ENCODE measurements at places on chromosomes 7 and 10.

- no peak for DNase-seq
Observed at GRCh38 chr7:4203626-4204512, 478.2 kb upstream of the FOXK1 start.

- DNase-seq, result no peak
Observed at GRCh38 chr7:8592167-8592566, 158.8 kb downstream of the NXPH1 start.

- no peak for DNase-seq
Observed at GRCh38 chr7:81691199-81691821, 78.5 kb downstream of the HGF start.

- DNase-seq, result no peak
Observed at GRCh38 chr10:107450056-107450455, 285.6 kb upstream of the SORCS1 start.

GRCh38 chr7:131908714-131909113, 352.3 kb upstream of the PODXL start:
- DNase-seq, result no peak

DNA sequence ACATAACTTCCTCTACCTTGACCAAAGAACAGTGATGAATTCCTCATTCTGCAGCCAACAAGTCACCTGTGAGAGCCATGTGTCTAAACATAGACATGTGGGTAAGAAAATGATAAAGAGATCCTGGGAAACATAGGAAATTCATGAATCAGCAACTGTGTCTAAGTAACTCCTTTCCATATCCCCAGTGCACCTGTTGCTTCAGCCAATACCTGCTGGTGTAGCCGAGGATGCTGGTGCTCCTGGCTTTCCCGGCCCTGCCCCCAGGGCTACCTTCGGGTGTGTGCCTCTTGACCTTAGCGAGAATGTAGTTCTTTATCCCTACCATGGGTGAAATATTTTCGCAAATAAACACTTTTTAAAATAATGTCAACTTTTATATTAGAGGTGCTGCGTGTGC, 114.1 kb downstream of the OR13A1 start:
- DNase-seq, result no peak

DNA sequence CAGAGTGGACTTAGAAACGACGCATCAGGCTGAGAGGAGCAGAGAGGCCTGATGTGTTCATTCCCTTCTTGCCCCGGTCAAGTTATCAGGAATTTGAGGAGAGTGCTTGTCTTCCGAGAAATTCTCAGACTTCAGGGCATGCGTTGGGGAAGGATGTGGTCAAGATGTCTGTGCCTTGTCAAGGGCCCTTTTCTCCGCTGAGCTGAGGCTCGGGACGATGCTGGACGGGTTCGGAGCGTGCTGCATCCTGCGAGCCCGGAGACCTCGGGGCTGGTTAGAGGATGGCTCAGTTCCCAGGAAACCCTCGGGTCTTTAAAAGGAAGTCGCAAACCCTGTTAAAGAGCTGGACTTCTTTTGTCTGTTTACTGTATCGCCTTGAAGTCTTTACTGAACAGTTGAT, 325.4 kb downstream of the ADARB2 start:
- DNase-seq, result no peak

GRCh38 chr10:63614371-63614891, 93.2 kb downstream of the REEP3 start:
- peak; percentile 41 for DNase-seq

DNA sequence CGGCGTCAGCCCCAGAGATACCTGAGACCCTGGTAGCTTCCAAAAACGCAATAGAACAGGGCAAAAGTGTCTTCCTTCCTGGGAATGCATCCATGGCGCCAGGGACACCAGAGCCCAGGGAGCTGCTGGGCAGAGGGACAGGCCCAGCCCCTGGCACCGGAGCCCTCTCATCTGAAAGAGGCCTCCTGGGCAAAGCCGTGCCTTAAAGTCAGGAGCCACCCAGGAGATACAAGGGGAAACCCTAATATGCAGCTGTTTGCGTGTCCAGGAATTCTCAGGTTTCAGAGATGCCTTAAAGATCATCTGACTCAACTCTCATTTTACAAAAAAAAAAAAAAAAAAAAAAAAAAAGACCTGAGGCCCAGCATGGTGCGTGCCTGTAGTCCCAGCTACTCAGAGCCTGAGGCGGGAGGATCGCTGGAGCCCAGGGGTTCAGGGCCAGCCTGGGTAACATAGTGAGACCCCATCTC, 28.0 kb downstream of the NUDT1 start:
- DNase-seq, result no peak

DNA sequence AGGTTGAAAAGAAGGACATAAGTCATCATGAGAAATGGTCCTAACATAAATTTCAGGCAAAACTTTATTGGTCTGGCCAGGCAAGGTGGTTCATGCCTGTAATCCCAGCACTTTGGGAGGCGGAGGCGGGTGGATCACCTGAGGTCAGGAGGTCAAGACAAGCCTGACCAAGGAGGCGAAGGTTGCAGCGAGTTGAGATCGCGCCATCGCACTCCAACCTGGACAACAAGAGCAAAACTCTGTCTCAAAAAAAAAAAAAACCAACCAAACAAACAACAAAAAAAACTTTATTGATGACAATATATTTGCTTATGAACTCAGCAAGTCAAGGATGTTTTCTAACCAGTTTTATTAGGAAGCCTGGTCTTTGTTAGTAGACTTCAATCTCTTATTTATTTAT, 54.6 kb upstream of the ARHGAP21 start:
- DNase-seq, result no peak

- DNase-seq, result no peak
Observed at GRCh38 chr10:92850185-92850584, 1.9 kb downstream of the EXOC6 start.

- DNase-seq, result no peak
Observed at GRCh38 chr10:43225004-43225786, 41.7 kb downstream of the RASGEF1A start.

DNA sequence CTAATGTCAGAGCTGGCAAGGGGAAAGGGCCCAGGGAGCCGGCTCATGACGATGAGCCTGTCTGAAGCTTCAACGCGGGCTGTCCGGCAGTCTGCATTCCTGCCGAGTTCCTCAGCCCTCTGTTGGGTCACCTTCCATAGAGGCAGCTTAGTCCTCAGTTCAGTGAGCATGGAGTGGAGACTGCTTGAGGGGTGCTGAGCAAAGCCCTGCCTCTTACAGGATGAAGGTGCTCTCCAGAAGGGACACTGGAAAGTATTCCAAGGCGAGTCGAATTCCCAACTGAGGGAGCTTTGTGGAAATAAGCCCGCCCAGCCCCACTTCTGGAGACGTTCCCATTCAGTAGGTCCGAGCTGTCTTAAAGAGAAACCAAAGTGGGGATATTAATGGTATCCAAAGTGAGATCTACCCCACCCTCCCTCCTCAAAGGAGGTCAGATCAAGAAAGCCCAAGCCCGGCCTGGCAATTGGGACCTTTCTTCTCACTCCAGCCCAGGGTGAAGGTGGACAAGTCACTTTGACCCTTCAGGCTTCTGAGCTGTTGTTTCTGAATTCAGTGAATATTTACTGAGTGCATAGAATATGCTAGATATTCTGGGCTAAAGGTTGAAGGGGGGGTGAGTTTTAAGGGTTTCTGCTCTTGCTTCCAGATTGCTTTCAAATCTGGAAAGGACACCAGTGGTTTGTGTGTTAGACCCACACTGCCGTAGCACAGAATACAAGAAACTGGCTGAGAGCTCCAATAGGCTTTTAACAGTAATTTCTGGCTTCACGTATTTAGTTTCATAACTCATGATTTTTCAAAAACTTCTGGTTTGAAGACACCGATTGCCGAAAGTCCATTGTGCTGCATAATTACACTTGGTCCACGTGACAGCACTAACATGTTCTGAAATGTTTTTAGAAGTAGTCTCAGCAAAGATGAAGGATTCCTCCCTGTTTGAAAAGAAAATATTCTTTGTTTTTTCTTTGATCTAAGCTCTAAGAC, 3.5 kb downstream of the EGFR start:
- no peak for DNase-seq

- no peak for DNase-seq
Observed at GRCh38 chr10:26746061-26746460, 48.6 kb downstream of the PDSS1 start.

GRCh38 chr7:34846976-34847375, 189.0 kb downstream of the NPSR1 start:
- DNase-seq, result no peak

GRCh38 chr10:16466001-16466400, 29.2 kb downstream of the PTER start:
- DNase-seq, result no peak

DNA sequence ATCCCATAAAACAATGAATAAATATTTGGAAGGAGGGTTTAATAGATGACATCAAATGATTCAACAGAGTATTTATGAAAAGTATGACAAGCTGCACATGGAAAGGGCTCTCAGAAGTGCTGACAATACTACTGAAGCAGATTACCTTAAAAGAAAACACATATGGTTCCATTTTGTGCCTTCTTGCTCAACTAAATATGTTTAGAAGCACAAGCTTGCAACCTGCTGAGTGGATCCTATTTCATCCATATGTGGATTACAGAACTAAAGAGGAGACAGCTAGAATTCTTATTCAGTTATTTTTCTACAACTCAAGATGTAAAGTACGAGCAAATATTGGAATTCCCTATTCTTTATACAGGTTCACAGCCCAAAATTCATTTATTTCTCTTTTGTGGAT, 340.6 kb downstream of the TFEC start:
- no peak for DNase-seq

GRCh38 chr10:22159180-22159579, 58.6 kb downstream of the EBLN1 start:
- no peak for DNase-seq

- no peak for DNase-seq
Observed at GRCh38 chr10:126456632-126457031, 68.4 kb upstream of the ADAM12 start.

DNA sequence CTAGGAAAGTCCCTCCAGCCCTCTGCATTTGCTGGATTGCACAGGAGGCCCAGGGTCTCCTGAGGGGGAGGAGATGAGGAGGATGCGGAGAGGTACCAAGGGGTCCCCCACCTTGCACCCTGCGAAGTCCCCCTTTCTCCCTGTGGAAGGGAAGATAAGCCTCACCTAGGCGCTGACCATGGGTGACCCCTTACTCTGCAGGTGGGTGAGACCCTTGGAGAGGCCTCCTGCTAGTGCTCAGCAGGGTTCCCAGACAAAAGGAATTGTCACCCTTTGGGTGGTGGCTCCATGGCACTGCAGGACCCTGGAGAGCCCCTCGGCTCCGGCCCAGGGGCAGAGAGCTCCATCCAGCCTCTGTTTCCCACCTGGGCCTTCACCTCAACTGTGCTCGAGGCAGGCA, 107.0 kb upstream of the RET start:
- no peak for DNase-seq

GRCh38 chr10:55160655-55161283, 359.7 kb upstream of the PCDH15 start:
- no peak for DNase-seq

DNA sequence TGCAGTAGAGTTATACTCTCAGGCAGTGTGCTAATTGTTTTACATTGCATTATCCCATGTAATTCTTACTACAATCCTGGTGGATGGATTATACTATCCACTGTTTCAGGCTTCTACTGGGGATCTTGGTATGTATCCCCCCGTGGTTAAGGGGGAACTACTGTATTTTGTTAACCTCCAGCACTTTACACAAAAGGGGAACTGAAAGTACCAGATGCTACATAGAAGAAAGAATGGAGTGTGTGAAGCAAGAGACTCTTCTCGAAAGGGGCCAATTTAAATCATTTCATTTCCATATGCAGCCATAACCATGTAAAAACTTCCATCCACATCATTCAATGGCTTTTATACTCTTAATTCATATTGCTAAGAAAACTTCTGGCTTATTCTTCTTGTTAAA, 69.4 kb downstream of the C1GALT1 start:
- peak; percentile 32 for DNase-seq

DNA sequence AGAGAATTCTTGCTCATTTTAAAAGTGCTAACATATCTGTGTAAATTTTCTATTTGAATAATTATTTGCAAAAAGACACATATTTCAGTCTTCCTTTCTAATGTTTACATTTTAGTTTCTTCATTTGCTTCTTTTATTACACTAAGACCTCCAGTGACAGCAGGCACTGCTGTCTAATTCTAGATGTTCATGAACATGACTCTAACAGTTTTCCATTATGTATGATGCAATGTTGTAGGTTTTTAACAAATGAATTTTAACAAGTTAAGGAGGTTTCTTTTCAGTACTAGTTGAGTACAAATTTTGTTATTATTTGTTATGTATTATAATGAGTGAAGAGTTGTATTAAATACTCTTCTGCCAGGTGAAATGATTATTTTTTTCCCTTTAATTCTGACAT, 83.6 kb downstream of the GRB10 start:
- no peak for DNase-seq

DNA sequence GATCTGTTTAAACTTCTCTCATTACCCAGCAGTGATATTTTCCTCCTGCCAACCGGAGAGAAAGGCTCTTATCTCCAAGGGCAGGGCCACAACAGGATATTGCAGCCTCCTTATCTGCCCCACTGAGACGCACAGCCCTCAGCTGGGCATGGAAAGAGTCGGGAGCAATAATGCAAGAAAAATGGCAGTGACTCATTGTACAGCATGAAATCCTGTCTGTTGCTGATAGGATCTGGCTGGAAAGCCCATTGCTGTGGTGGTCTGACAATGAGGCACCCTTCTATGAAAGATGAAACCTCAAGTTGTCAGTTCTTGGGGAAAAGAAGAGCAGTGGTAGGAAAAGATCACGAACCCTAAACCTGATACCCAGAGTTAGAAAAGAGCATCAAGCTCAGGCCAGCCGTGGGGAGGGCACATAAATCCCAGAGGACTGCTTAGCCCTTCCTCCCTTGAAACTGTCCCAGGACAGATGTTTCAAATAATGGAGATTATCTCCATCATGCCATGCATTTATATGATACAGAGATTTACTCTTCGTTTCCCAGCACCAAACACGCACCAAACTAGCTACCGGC, 47.0 kb upstream of the FIGNL1 start:
- DNase-seq, result no peak

- DNase-seq, result no peak
Observed at GRCh38 chr7:18624459-18624858, 128.9 kb downstream of the HDAC9 start.

DNA sequence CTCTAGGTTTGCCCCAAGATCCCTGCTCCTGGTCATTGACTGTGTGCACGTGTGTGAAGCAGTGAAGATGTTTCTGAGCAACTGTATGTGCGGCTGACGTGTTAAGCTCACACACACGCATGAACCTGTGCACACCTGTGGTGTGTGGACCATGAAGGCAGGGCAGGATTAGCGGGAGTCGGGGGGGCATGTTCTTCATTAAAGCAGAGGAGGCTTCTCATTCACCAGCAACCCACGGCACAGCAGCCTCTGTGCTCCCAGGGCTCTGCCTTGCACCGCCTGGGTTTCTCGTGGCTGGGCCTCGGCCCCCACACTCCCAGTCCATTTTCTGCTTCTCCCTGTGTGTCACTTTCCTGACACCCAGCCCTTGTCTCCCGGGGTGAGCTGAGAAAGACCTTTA, 824 bp upstream of the TACR2 start:
- no peak for DNase-seq

Data from Ammon's horn (tissue), 1 donor.